Activated CD4-positive, alpha-beta T cell treated with anti-CD3 and anti-CD28 coated beads, Interleukin-10, Interleukin-2, amounts not matched to agents 100 ng/mL and 50 ng/mL, durations not matched to agents 16 hours and 8 hours (primary cell): ENCODE measurements at places on chromosomes 3 and 15.
A peak's percentile ranks its signal among the peaks of the same experiment; 100 is the strongest.

DNA sequence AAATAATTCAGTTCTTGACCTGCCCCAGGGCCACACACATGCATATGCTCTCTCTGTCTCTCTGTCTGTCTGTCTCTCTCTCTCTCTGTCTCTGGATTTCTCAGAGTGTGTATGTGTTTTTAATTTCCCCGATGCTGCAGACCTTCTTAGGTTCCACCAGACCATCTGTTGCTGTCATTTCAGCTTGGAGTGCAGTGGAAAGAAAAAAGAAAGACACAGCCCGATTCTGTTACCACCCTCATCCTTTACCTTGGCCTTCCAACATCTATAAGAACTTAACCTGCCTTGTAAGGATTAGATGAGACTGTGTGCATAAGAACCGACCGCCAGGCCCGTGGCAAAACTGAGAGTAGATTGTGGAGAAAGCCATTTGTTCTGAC is 9.7 kb upstream of the PGPEP1L start:
- DNase-seq, result no peak

DNA sequence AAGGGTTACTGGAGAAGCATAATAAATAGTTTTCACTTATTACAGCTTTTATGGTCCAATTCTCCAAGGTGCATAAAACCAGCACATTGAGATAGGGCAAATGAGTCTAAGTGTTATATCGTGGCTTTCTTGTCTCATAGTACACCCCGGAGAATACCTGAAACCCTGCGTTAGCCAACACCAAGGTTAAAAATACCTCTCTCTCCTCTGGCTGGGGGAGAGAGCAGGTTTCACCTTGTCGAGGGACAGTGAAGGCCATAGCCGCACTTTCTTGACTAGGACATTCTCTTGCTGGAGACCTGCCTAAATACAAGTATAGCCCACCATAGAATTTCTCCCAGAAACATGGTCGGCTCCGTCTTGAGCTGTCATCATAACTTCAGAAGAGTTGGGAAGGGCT is 51.4 kb upstream of the ATOSA start:
- DNase-seq, result no peak

- peak; percentile 3 for DNase-seq
These were observed 41.1 kb upstream of the SEC61A1 start for GRCh38 chr3:128011140-128011539.

- no peak for DNase-seq
These were observed 43.2 kb downstream of the IFT80 start for GRCh38 chr3:160355826-160356225.

DNA sequence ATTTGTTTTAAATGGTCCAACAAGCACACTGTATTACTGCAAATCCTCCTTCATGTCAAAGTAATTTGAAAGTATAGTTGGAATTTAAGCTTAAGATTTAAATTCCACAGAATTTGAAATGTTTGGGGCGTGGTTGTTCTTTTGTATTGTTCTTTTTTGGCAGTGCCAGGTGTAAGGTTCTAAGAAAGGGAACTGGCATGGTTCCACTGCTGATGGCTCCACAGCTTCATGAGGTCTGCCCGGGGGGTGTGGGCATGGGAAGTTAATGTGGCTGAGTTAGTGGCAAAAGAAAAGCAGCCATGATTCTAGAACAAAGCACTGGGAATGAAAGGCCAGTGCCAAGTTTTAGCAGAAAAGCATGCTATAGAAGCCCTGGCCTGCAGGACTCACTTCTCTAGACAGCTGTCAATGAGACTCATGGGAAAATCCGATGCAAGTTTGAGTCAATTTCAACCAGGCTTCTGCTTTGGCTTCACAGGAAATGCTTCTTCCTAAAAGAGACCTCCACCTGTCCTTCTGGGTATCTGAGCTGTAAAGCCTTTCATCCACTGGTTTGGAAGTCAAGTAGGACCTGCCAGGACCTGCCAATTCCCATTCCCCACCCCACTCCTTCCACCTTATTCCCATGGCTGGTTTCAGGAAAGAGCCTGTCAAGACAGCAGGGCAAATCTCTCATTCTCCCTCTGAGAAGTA is 18.9 kb downstream of the CDCP1 start:
- DNase-seq, result no peak
